ENCODE measurements at places on chromosomes 16 and 17.
A peak's percentile ranks its signal among the peaks of the same experiment; 100 is the strongest.

GRCh38 chr17:17966399-17966798 lies 5.8 kb downstream of the TOM1L2 start:
- no peak for DNase-seq

GRCh38 chr17:18021372-18021771 lies 17.6 kb downstream of the ATPAF2 start:
- DNase-seq, result no peak

DNA sequence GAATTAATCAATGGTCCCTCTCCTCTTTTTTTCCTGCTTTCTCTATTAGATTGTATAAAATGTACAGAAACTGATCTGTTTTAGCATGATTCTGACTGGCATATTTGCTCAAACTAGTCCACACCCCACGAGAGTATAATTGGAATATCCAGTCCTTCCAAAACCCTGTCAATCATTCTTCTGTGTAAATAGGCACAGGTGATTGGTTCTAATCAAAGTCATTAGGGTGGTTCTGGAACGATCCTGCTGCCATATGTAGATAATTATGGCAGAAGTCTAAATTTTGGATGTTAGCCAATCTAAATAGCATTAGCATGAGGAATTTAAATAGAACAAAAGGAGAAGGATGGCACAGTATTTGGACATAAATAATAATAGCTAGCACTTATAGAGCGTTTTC lies 165.7 kb downstream of the SHISA6 start:
- DNase-seq, result no peak

GRCh38 chr17:82023447-82024241 lies 539 bp downstream of the LRRC45 start:
- DNase-seq, result no peak

DNA sequence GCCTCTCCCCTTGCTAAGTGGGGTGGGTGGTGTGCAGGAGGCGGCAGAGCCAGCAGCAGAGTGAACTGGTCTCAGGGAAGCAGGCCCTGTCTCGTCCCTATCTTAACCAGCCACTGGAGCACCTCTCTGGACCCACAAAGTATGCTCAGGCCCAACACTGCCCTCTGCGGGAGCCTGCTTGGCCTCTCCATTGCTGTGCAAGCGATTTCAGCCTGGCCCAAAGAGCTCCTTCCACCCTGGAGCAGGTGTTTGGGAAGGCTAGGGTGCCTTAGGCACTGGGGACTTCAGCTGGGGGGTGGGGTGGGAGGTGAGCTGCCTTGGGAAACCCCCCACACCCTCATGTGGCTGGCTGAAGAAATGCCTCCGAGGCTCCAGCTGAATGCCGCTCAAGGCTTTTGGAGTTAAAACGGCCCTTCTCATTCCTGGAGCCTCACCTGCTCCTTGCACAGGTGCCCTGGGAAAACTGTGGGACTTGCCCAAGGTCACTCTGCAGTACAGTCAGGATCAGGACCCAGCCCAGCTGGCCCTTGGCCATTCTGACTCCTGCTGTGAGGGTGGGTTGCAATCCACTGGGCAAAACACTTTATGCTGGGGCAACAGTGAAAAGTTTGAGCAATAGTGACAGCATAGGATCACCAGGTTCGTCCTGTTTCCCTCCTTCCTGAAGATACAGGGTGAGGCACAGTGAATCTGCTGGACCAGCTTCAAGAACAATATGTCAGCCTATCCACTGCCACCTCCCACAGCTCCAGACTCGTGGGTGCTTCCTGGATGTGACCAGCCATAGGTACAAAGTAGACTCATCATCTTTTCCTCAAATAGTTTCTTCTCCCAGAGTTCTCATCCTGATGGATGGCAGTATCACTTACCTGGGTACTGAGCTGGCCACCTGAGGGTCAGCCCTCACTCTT lies 5.9 kb upstream of the UBE2O start:
- no peak for DNase-seq

DNA sequence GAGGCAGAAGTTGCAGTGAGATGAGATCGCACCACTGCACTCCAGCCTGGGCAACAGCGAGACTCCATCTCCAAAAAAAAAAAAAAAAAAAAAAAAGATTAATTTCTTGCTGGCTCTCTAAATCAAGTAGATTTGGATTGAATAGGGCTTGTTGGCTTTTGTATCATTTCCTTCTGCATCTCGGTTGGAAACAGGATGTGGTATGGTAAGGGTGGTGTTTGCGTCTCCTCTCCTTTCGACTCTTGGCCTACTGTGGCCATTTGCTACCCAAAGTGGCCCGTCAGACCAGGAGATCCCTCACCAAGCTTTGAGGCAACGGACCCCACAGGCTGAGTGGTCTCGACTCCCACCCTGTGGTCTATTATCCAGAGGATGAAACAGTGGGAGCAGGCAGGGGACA lies 168.0 kb upstream of the IRX3 start:
- no peak for DNase-seq

- no peak for DNase-seq
Observed at GRCh38 chr17:50423553-50424159, 2.4 kb upstream of the ACSF2 start.

DNA sequence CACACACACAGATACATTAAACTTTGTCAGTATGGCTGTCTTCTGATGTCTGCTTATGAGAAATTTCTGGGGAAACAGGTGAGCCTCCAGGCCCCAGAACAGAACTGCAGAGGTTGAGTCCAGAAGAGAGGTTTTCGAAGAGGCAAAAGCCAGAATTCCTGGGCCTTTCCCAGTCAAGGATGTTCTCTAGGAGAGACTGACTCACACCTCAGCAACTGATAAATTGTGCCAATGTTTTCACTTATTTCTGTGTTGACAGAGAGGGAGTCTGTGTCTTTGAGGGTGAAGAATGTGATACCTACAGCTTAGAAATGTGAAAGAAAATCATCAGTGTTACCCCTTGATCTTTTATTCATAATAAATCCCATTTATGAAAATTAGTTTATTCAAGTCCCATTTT lies 30.3 kb downstream of the LDHD start:
- no peak for DNase-seq

DNA sequence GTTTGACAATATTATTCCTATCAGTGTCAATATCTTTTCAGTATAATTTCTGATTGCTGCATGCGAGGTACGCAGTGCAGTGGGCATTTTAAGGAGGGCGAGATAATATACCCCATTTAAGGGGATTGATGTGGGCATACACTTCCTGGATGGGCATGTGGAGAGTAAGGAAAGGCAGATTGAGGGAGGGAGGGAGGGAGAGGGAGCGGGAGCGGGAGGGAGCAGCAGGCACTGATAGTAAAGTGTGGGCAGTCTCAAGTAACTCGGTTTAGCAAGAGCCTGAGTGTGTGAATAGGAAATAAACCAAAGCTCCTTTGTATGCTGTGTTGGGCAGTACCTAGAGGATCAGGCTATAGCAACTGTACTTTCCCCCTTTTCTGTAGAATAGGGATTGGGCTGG lies 5.1 kb downstream of the BPTF start:
- no peak for DNase-seq

DNA sequence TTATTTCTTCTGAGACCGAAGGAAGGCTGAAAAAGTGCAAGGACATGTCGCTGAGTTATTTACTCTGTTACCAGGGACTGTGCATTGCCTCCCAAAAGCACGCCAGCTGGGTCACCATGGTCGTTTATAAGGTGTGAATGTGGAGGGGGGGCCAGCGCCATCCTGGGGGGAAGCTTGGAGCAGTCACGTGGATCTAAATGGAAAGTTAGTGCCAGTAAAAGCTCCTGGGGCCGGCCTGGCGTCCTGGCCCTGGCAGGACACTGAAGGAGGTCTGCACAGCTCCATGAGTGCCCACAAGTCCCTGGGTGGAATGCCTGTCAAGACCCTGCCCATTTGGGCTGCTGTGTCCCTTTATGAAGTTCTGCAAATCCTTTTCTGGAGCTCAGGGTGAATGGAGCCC lies 82.6 kb downstream of the C16orf95 start:
- no peak for DNase-seq

- DNase-seq, result no peak
Observed at GRCh38 chr16:74450967-74451760, 29.9 kb upstream of the CLEC18B start.

- no peak for DNase-seq
Observed at GRCh38 chr17:41617698-41618097, 5.1 kb upstream of the KRT16 start.

- DNase-seq, result no peak
Observed at GRCh38 chr17:26773189-26774188, 520.4 kb upstream of the WSB1 start.

DNA sequence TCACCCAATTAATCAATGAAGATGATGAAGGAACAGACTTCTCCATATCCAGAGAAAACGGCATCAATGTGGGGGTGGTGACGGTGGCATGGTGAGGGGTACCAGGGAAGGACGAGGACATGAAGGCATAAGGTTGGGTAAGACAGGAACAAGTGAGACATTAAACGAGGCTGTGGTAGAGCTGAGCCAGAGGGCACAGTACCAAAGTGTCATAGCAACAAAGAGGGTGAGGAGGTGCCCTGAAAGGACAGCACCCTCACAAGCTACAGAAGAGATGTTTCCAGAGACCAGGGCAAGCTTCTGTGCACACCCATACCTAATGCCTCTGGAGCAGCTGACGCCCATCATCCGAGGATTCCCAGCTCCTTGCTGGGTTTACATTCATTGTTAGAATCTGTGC lies 57.5 kb upstream of the TRAP1 start:
- DNase-seq, result no peak

DNA sequence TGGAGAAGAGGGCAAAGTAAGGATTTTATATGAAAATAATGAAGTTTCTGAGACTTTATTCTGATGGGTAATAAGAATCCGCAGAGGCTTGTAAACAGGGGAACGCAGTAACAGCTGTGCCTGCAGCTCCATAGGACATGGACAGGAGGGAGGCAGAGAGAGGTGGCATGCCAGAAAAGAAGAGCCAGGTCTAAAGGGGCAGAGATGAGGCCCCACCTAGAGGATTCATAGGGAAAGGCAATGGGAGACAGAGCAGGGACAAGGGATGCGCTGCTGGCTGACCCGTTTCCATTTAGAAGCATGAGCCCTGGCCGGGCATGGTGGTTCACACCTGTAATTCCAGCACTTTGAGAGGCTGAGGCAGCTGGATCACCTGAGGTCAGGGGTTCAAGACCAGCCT lies 340.3 kb upstream of the CDH5 start:
- DNase-seq, result no peak

GRCh38 chr17:7887482-7888183 lies 956 bp upstream of the CHD3 start:
- DNase-seq, result peak; percentile 91

DNA sequence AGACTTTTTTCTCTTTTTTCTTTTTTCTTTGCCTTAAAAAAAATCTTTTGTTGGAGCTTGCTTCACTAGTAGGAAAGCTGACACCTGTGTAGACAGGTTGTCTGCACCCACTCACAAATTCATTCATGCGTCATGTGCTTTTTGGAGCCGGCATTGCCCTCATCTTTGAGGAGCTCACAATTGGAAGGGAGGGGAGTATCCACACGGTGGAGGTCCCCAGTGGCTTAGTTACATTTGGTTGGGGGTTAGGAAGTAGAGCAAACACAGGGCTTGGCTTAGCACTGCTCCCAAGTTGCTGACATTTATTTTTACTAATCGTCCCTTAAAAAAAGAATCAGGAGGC lies 18.7 kb upstream of the MEIOB start:
- no peak for DNase-seq

GRCh38 chr17:78316867-78317789 lies 42.7 kb downstream of the SOCS3 start:
- no peak for DNase-seq

DNA sequence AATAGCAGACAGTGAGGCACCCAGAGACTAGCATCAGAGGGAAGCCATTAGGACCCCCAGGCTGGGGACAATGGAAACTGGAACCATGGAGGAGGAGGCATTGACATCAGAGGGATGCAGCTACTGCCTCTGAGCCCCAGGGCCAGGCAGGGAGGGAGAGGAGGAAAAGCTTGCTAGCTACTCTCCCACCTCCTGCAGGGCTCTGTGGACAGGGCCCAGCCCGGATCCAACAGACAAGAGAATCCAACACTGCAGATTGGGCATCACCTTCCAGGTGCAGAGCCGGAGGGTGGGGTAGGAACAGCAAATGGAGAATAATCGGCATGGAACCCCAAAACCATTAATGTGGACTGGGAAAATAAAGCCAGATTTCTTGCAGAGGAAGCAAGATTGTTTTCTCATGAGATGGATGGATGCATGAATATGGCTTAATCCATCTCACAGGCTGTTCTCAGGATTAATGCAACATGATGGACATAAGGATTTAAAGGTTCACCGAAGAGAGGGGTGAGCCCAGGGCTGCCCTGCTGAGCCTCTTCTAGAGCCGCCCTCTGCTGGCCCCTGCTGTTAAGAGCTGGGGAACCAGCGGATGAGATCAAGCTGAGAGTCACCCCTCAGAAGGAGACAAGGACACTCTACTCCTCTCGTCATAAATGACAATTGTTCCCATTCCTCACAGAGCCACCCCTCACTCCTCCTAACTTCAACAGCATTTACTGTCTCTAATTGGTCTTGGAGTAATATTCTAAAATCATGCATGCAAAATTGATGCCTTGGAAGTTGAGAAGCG lies 48.8 kb downstream of the DNAH3 start:
- no peak for DNase-seq

- no peak for DNase-seq
Observed at GRCh38 chr17:61323909-61324868, 75.5 kb upstream of the TBX2 start.

- no peak for DNase-seq
Observed at GRCh38 chr16:83247767-83248372, 559.9 kb upstream of the HSBP1 start.

DNA sequence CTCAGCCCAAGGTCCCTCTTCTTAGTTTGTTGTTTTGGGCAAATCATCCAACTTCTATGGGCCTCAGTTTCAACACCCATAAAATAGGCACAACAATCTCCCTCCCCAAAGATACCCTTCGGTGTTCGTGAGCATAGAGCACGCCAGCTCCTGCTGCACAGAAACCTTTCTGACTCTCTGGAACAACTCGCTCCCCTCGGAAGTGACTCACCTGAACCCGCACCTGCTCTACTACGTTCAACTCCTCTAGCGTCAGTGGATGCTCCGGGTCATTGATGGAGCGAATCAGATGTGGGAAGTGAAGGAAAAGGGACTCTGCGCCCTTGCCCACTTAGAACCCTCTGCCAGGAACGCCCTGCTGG lies 445 bp downstream of the CIAO2B start:
- no peak for DNase-seq

GRCh38 chr16:57741660-57742191 lies 6.2 kb downstream of the KATNB1 start:
- DNase-seq, result no peak

- DNase-seq, result no peak
Observed at GRCh38 chr17:77097631-77098180, 43.1 kb upstream of the SEC14L1 start.

GRCh38 chr17:40018211-40019121 lies 3.2 kb downstream of the CSF3 start:
- no peak for DNase-seq

- DNase-seq, result no peak
Observed at GRCh38 chr16:89678258-89678657, 8.2 kb upstream of the CDK10 start.

Measured in central memory CD4-positive, alpha-beta T cell (primary cell).